ENCODE measurements at places on chromosomes 2 and 18.

- no peak for DNase-seq
Observed at GRCh38 chr18:8610459-8610851, 1.2 kb downstream of the RAB12 start.

DNA sequence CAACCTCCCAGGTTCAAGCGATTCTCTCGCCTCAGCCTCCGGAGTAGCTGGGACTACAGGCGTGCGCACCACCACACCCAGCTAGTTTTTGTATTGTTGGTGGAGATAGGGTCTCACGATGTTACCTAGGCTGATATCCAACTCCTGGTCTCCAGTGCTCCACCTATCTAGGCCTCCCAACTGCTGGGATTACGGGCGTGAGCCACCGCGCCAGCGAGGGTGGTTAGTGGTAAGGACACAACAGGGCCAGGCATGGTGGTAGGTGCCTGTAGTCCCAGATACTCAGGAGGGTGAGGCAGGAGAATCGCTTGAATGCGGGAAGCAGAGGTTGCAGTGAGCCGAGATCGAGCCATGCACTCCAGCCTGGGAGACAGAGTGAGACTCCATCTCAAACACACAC lies 26.6 kb upstream of the DUSP2 start:
- no peak for DNase-seq

- no peak for DNase-seq
Observed at GRCh38 chr2:42843611-42844010, 51.2 kb upstream of the HAAO start.

- no peak for DNase-seq
Observed at GRCh38 chr2:1601471-1602277, 142.6 kb downstream of the PXDN start.

- DNase-seq = peak; percentile 37
Observed at GRCh38 chr18:48996901-48997463, 46.2 kb upstream of the SMAD7 start.

GRCh38 chr2:96763511-96764252 lies 3.0 kb downstream of the CNNM4 start:
- no peak for DNase-seq

- no peak for DNase-seq
Observed at GRCh38 chr2:131404753-131405152, 40.8 kb upstream of the RAB6D start.

DNA sequence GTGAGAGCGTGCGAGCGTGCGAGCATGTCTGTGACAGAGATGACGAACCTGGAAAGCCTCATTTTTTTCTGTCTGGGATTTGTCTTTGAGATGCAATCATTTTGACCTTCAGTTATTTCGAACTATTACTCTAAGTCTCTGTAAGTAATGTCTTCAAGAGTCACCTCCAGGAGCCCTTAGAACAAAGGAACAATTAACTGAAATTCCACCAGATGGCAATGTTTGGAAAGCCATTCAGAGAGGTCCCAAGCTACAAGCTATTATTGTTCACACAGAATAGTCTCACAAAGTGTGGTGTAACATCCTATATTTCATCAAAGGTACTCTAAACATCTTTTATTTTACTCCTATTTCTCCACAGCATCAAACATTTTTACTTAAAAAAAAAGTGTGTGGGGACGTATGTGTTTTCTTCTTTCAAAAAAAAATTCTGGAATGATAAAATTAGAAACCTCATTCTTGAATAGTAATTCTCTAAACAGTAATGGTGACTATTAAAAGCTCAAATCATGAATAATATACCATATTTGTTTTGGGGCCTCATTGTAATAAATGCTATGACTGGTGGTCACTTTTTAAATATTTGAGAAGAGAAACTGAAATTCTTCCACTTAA lies 35.1 kb upstream of the MAPRE2 start:
- peak; percentile 48 for DNase-seq

GRCh38 chr18:22547807-22548561 lies 130.3 kb upstream of the CTAGE1 start:
- DNase-seq = no peak

All from SK-N-MC (cell line).